ENCODE measurements at places on chromosomes 12 and 14. TPM values are rescaled to one million over a fixed set of nuclear protein-coding genes. Genes with fewer than 3 reads are reported as not detected.

Gene LALBA
- not detected for total RNA-seq

Gene ESRRB
- not detected for total RNA-seq

Gene FGD4
- total RNA-seq = 55.6 TPM

Gene TSPAN19
- not detected for total RNA-seq

Gene PRICKLE1
- 15.6 TPM for total RNA-seq

DNA sequence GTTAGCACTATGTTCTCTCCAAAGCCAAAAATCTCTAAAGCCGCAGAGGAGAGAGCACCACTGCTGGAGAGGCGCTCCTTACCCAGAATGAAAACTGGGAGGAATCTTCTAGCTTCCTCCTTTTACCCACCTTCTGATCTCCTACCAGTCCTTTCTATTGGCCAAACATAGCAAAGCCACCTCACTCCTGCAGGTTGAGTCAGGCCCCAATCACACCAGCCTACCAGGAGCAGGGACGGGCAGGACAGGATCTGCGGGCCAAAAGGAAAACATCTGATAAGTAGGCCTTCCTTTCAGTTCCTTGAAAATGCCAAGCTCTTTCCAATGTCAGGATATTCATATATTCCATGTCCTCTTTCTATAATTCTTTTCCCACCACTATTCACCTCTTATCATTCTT, 197.7 kb upstream of the CNOT2 start:
- no peak for DNase-seq

- no peak for DNase-seq
These were observed 30.1 kb downstream of the IFT43 start for GRCh38 chr14:76015668-76016067.

DNA sequence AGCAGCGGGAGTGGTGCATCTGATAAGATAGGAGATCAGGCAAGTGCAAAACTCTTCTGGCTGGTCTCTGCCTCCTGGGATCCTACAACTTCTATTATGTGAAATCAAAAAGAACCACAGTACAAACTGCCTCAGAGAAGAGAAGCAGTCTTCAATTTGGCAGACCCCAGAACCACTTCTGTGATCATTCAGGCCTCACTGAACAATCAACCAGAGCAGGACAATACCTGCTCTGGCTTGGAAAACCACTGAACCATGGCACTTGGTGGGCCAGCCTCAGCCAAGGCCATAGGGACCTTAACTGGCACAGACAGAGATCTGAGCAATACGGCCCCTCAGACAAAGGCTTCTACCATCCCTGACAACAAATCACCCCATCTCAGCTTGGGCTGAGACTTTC, 103.0 kb downstream of the NDUFA12 start:
- DNase-seq = no peak

DNA sequence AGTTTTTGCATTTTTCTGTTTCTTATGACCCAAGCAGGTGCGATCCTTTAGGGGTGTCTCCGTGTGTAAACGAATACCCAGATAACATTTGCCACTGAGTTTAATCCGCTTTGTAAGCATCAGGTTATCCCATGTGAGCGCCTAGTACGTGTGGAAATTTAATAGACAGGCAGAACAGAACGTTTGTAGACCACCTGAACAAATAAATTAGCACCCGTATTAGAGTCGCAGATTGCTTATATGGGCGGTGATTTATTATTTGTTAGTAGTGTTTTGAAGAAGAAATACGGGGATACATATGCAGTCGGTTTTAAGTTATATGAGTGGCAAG, 325 bp downstream of the C12orf60 start:
- DNase-seq = no peak

GRCh38 chr12:89212339-89212771, 139.9 kb downstream of the DUSP6 start:
- peak; percentile 39 for DNase-seq

DNA sequence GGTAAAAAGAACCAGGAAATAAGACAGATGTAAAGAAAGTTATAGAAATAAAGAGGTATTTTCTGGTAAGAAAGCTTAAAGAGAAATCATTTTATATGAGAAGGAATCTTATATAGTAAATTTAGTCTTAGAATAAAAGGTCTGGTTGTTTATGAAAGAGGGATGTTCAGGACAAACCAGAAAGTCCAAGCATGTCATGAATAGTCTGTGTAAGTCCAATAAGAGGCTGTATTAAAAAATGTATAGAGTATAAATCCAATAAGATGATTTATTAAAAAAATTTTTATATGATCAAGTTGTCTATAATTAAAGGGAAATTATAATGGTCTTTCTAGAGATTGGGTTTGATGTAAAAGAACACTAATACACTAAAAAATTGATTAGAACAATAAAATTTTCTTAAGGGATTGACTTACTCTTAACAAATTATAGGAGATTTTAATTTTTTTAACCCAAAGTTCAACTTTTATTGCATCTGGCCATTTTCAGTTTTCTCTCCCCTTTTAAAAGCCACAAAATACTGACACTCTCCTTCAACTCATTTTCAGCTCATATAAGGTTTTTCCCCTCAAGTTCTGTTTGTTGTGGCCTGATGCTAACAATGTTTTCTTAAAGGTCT, 35.1 kb downstream of the ST8SIA1 start:
- no peak for DNase-seq

- no peak for DNase-seq
These were observed 29.3 kb upstream of the SGPP1 start for GRCh38 chr14:63757211-63757610.

DNA sequence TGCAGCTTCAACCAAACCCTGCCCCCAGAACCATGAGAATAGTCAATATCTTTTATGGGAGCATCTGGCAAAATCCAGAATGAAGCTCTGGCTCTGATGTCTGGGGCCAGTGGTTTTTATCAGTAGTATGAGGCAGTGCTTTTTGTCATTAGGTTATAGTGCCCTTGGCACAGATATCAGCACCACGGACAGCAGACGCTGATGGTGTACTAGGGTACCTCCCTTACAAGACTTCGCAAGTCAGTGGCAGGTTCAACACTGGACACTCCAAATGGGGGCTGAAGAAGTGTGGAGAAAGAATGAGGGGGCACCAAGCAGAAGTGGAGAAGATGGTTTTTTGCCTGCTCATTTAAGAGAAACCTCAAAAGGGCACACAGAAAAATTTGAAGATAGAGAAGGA, 68.2 kb upstream of the E2F7 start:
- peak; percentile 67 for DNase-seq

- no peak for DNase-seq
These were observed 62.3 kb downstream of the BEGAIN start for GRCh38 chr14:100524933-100525243.

- peak; percentile 25 for DNase-seq
These were observed 5.7 kb downstream of the SLC8B1 start for GRCh38 chr12:113329022-113329790.

- peak; percentile 35 for DNase-seq
These were observed 59.0 kb upstream of the CAPRIN2 start for GRCh38 chr12:30813525-30814294.

GRCh38 chr12:65863972-65864371, 39.7 kb downstream of the HMGA2 start:
- no peak for DNase-seq

DNA sequence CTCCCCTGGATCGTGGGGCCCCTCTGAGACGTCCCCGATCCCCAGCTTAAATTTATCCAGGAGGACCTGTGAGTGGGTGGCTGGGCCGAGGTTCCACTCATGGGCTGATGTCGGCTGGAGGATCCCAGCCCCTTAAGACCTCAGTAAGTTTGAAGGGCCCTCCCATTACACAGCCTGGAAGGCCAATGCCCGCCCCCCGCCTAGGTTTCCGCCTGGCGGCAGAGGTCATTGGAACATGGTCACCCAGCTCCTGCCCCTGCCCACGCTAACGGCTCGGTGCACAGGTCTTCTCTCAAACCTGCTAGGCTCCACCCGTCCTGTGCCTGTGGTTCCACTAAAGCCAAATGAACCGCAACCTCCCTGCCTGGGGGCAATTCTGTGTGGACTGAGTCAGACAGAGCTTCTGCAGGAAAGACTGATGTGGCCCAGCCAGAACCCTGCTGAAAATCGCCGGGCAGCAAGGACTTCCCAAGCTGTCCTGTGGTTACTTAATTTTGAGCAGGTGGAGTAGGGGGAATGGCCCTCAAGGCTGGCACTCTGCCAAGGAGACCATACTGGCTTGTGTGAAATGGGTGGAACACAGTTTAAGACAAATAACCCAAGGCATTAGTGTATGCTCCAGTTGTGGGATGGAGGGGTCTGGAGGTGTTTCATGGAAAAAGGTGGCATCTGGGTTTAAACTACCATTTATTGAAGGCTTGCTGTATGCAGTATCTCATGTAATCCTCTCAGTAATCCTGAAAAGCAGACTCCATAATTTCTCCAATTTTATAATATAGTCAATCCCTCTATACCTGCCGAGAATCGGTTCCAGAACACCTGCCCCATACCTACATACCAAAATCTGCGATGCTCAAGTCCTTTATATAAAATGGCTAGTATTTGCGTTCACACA, 903 bp upstream of the NT5DC3 start:
- DNase-seq = peak; percentile 31

DNA sequence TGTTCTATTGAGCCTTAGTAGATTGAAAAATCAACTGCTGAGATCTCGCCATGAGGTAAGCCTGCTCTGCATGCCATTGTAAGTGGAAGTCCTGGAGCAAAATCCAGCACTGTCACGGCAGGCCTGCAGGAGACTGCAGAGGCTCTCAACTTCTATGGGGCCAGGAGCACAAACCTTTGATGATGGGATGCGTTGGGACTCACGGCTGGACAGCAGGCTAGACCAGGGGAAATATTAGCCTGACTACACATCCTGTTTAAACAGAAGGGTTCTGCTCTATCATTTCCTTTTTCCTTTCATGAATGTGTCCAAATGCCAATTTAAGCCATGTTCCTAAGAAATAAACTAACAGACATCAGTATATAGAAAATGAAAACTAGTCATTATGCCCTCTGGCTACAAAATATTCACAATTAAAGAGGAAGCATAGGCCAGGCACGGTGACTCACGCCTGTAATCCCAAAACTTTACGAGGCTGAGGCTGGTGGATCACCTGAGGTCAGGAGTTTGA, 33.9 kb upstream of the RASSF8 start:
- DNase-seq = no peak

GRCh38 chr14:69632593-69633151, 21.3 kb downstream of the SUSD6 start:
- DNase-seq = no peak

All from fibroblast of the aortic adventitia (primary cell).